MM.1S (cell line): ENCODE measurements at places on chromosomes 7 and 10.
A peak's percentile ranks its signal among the peaks of the same experiment; 100 is the strongest.

GRCh38 chr10:77291596-77292505, 345.8 kb downstream of the KCNMA1 start:
- H3K27me3 ChIP-seq, result no peaks in the 10 kb centered on the region
- no peak overlapping the region for H3K4me3 ChIP-seq
- H3K36me3 ChIP-seq, result no peaks in the 10 kb centered on the region
- no peak overlapping the region for H3K27ac ChIP-seq

DNA sequence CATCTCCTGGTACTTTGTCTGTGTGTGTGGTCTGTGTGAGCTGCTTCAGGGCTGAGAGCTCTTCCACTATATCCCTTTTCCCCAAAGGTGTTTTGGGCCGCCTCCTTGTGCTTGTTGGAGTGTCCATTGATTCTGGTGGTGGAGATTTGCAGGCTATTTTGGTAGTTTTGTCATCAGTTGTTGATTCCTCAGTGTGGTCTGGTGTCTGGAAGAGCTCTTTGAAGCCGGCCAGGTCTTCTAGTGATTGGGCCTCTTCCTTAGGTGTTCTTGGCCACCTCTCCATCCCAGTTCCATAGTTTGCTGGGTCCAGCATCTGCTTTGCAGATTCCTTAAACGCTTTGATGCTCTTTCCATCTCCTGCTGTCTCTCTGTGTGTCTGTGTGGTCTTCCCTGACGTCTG, 20.8 kb downstream of the MKI67 start:
- no peaks in the 10 kb centered on the region for H3K4me1 ChIP-seq
- no peak for DNase-seq
- no peaks in the 10 kb centered on the region for H3K27me3 ChIP-seq
- peaks cover 66% of the 10 kb centered on the region for H3K36me3 ChIP-seq

DNA sequence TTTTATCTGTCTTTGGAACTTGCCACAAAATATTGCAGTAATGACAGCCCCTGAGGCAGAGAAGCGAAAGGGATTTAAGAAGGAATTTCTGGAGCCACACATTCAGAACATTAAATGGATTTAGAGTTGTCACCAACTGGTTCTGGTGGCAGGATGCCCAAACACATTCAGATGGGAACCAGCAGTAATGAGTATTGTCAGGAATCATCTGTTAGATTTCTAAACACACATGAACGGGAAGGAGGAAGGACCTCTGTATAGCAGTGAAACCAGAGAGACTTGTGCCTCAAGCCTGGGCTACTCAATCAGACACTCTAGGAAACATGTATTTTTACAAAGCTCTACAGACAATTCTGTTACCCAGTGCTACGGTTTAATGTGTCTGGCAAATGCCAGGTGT, 103.8 kb upstream of the CCNY start:
- no peak overlapping the region for H3K4me3 ChIP-seq
- no peaks in the 10 kb centered on the region for H3K4me1 ChIP-seq
- H3K36me3 ChIP-seq, result no peaks in the 10 kb centered on the region
- H3K27ac ChIP-seq, result no peak overlapping the region

- H3K36me3 ChIP-seq, result no peaks in the 10 kb centered on the region
- no peak overlapping the region for H3K27ac ChIP-seq
- H3K4me3 ChIP-seq, result no peak overlapping the region
- H3K4me1 ChIP-seq, result no peaks in the 10 kb centered on the region
- no peak for DNase-seq
These were observed 796.9 kb upstream of the MBL2 start for GRCh38 chr10:53569455-53569854.

- no peak overlapping the region for H3K27ac ChIP-seq
- no peaks in the 10 kb centered on the region for H3K27me3 ChIP-seq
- no peak overlapping the region for H3K4me3 ChIP-seq
- DNase-seq, result no peak
These were observed 171.8 kb downstream of the EGFR start for GRCh38 chr7:55190511-55191160.

DNA sequence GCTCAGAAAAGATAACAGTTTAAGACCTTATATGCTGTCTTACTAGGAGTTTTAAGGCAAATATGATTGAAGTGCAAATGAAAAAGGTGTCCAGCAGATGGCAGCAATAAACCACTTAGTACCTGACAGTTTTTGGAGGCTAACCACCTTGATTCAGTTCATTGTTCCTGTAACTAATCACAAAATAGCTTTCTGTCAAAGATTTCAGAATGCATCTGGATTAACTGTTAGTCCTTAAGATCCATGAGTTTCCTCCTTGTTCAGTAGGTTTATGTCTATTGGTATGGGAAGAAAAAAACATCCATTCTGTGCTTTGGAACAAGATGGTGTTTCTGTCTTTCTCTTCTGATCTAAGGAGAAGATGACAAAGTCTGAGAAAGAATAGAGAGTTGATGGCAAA, 46.6 kb downstream of the CCSER2 start:
- no peak overlapping the region for H3K4me3 ChIP-seq
- no peak overlapping the region for H3K27ac ChIP-seq
- no peaks in the 10 kb centered on the region for H3K27me3 ChIP-seq
- H3K36me3 ChIP-seq, result no peaks in the 10 kb centered on the region
- DNase-seq, result peak; percentile 49

DNA sequence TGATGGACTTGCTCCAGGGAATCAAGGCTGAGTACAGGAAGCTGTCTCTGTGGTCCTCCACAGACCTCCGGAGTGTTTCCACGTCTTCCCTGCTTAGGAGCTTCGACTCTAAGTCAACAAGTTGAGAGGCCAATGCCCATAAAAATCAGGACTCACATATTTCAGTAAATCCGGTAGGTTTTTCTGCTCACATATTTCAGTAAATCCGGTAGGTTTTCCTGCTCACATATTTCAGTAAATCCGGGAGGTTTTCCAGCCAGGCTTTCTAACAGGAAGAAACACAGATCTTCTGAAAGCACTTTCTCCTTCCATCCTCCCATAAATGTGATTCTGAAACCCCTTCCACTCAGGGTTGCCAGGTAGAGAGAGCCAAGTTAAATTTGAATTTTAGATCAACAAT, 340.1 kb upstream of the SHH start:
- H3K36me3 ChIP-seq, result no peaks in the 10 kb centered on the region
- H3K27ac ChIP-seq, result no peak overlapping the region
- no peak for DNase-seq
- no peaks in the 10 kb centered on the region for H3K4me1 ChIP-seq
- H3K27me3 ChIP-seq, result peaks cover 25% of the 10 kb centered on the region

- H3K27ac ChIP-seq, result no peak overlapping the region
- no peaks in the 10 kb centered on the region for H3K4me1 ChIP-seq
- no peaks in the 10 kb centered on the region for H3K27me3 ChIP-seq
These were observed 105.6 kb upstream of the MYO3A start for GRCh38 chr10:25828475-25828874.

DNA sequence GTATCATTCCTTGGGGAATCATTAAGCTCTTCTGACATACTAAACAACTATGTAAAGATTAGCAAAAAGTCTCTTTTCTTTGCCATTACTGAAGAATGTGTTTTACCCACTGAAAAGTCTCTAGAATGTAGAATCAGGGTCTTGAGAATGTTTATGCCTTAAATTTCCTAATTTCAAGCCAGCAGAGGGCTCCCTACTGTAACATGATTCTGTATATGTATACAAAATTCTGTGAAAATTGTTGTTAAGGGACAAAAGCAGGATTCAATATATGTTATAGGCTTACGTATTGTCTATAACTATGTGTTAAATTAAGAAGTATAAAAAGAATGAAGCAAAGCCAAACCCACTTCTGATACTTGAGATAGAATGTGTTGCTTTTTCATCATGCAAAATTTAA, 296.9 kb upstream of the DGKB start:
- no peak overlapping the region for H3K4me3 ChIP-seq
- H3K27me3 ChIP-seq, result no peaks in the 10 kb centered on the region
- H3K4me1 ChIP-seq, result no peaks in the 10 kb centered on the region
- peak; percentile 33 for DNase-seq
- no peaks in the 10 kb centered on the region for H3K36me3 ChIP-seq

- H3K4me1 ChIP-seq, result no peaks in the 10 kb centered on the region
- DNase-seq, result no peak
- H3K27ac ChIP-seq, result no peak overlapping the region
- H3K27me3 ChIP-seq, result no peaks in the 10 kb centered on the region
These were observed 3.0 kb downstream of the ADARB2 start for GRCh38 chr10:1734288-1734687.

DNA sequence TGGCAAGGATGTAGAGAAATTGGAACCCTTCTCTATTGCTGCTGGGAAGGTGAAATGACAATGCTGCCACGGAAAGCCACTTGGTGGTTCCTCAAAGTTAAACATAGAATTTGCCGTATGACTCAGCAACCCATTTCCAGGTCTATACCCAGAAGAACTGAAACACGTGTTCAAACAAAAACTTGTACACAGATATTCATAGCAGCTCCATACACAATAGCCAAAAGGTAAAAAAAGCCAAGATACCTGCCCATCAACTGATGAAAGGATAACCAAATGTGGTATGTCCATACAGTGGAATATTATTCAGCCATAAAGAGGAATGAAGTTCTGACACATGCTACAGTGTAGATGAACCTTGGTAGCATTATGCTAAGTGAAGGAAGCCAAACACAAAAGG, 39.1 kb downstream of the LHPP start:
- no peaks in the 10 kb centered on the region for H3K4me1 ChIP-seq
- no peaks in the 10 kb centered on the region for H3K27me3 ChIP-seq
- no peaks in the 10 kb centered on the region for H3K36me3 ChIP-seq
- no peak for DNase-seq

- no peak for DNase-seq
- no peaks in the 10 kb centered on the region for H3K27me3 ChIP-seq
- H3K36me3 ChIP-seq, result no peaks in the 10 kb centered on the region
- no peaks in the 10 kb centered on the region for H3K4me1 ChIP-seq
- H3K4me3 ChIP-seq, result no peak overlapping the region
- H3K27ac ChIP-seq, result no peak overlapping the region
These were observed 298.7 kb upstream of the NRG3 start for GRCh38 chr10:81576336-81576735.

DNA sequence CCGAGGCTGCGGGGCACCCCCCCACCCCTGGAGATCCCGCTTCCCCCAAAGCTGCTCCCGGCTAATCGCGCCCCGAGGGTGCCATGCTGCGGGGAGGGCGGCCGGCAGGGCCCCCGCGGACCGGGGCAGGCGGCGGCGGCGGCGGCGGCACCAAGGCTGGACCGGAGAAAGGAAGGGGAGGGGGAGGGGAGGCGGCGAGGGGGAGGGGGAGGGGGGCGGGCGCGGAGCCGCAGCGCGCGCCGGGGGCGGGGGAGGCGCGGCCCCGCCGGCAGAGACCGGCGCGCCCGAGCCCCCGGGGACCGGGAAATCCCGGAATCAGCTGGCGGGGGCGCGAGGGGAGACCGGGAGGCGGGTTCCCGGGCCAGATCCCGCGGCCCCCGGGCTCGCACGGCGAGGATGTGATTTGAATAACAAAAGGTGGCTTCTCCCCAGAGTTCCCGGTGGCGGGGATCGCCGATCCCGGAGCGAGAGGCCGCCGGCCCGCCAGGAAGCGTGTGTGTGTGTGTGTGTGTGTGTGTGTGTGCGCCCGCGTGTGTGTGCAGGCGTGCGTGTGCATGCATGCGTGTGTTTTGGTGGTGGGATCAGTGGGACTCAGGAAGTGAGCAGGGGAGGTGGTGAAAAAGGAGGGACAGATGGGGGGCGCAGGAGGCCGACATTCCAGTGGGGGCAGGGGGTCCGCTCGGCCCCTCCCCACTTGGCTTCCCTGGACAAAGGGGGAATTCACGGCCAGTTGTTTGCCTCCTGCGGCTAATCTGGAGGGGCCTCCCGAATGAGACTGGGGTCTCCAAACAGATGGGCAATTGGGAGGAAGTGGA, 99.5 kb downstream of the HIP1 start:
- no peak for DNase-seq
- H3K4me3 ChIP-seq, result peak overlapping the region; percentile 75
- no peaks in the 10 kb centered on the region for H3K27me3 ChIP-seq
- H3K36me3 ChIP-seq, result no peaks in the 10 kb centered on the region
- H3K27ac ChIP-seq, result no peak overlapping the region

- no peaks in the 10 kb centered on the region for H3K36me3 ChIP-seq
- H3K27ac ChIP-seq, result no peak overlapping the region
- H3K4me1 ChIP-seq, result peaks cover 14% of the 10 kb centered on the region
- DNase-seq, result peak; percentile 75
- peaks cover 20% of the 10 kb centered on the region for H3K27me3 ChIP-seq
These were observed 4.1 kb downstream of the IMPDH1 start for GRCh38 chr7:128405471-128406313.

GRCh38 chr7:21013765-21014539, 227.3 kb upstream of the SP8 start:
- H3K27ac ChIP-seq, result no peak overlapping the region
- no peak for DNase-seq
- H3K27me3 ChIP-seq, result no peaks in the 10 kb centered on the region
- no peaks in the 10 kb centered on the region for H3K4me1 ChIP-seq
- H3K4me3 ChIP-seq, result no peak overlapping the region

- H3K27me3 ChIP-seq, result no peaks in the 10 kb centered on the region
- no peak overlapping the region for H3K4me3 ChIP-seq
- DNase-seq, result no peak
- 0 out of 2 replicates have a peak, but pooled peaks cover 14% of the 10 kb centered on the region for H3K4me1 ChIP-seq
These were observed 24.0 kb upstream of the RHOBTB1 start for GRCh38 chr10:60967854-60968484.

- no peaks in the 10 kb centered on the region for H3K27me3 ChIP-seq
- no peaks in the 10 kb centered on the region for H3K36me3 ChIP-seq
- H3K4me3 ChIP-seq, result no peak overlapping the region
- DNase-seq, result no peak
- H3K27ac ChIP-seq, result no peak overlapping the region
These were observed 87.4 kb downstream of the ZNF467 start for GRCh38 chr7:149686011-149686410.

GRCh38 chr10:112956631-112957350, 6.7 kb downstream of the TCF7L2 start:
- no peak overlapping the region for H3K27ac ChIP-seq
- H3K4me1 ChIP-seq, result no peaks in the 10 kb centered on the region
- H3K27me3 ChIP-seq, result peaks cover 95% of the 10 kb centered on the region
- no peak for DNase-seq
- no peaks in the 10 kb centered on the region for H3K36me3 ChIP-seq

- peaks cover 100% of the 10 kb centered on the region for H3K27me3 ChIP-seq
- H3K36me3 ChIP-seq, result no peaks in the 10 kb centered on the region
- DNase-seq, result no peak
- H3K4me1 ChIP-seq, result no peaks in the 10 kb centered on the region
- H3K27ac ChIP-seq, result no peak overlapping the region
- no peak overlapping the region for H3K4me3 ChIP-seq
These were observed 341.7 kb downstream of the DNAJB6 start for GRCh38 chr7:157678501-157678900.

DNA sequence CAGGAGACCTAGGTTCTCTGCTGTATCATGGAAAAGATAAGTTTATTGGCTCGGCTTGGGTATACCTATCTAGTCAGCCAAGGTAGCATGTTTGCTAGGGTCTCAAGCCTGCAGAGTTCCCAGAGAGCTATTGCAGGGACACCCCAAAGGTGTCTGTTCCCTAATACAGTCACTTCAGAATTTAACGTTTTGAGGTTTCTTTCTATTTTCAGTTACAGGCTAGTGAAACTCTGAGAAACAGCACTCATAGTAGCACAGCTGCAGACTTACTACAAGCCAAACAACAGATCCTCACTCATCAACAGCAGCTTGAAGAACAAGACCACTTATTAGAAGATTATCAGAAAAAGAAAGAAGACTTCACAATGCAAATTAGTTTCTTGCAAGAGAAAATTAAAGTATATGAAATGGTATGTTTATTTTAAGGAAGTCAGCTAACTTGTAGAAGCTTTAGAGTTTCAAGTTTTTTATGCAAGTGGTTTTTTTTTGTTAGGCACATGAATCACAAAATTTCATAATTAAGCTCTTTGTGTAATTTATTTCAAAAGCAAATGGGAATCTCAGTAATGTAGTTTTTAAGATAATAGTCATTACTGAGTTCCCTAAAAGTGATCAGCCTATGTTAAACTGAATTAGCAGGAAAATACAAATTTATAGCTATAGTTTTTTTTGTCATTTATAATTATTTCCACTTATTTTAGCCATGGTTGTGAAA, 54.9 kb downstream of the AKAP9 start:
- H3K4me3 ChIP-seq, result no peak overlapping the region
- H3K36me3 ChIP-seq, result no peaks in the 10 kb centered on the region; the same call in 1 of the 2 replicates
- H3K27me3 ChIP-seq, result no peaks in the 10 kb centered on the region
